ENCODE measurements at places on chromosomes 4 and X.
A peak's percentile ranks its signal among the peaks of the same experiment; 100 is the strongest.

DNA sequence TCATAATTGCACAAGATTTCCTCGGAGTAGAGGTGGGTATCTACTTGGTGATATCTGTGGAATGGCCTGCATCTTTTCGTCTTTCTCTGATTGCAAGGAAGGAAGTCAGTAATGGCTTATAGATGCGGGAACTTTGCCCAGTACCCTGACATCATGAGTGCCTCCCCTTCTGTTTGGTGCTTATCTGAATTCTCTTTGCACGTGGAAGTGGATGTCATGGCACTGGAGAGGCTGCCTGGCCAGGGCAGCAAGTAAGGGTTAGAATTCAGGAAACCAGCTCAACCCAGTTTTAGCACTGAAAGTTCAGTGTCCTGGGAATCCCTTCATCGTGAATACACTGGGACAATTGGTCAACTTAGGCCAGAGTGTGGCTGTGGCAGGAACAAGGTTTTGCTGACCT lies 83.5 kb upstream of the RAPGEF2 start:
- no peak for DNase-seq

DNA sequence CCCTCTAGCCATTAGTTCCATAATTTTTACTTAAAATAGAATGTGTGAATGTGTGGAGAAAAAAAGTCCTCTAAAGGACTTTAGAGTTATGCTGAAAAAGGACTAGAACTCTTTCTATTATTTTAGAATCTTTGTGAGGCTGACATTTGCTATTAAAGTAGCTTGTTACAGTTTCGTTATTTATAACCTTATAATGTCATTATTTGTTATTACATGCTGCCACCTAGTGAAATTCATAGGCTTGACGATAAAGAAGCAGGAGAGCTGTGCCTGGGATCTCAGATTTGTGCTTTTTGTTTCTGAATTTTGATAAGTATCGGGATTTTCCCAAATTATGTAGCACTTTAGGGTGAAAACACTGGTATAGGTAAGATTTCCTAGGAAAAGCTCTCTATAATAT lies 38.5 kb upstream of the TAPT1 start:
- no peak for DNase-seq

- DNase-seq, result no peak
Observed at GRCh38 chr4:58406762-58407161, 1296.6 kb upstream of the IGFBP7 start.

- no peak for DNase-seq
Observed at GRCh38 chr4:102047616-102048015, 257.1 kb downstream of the BANK1 start.

DNA sequence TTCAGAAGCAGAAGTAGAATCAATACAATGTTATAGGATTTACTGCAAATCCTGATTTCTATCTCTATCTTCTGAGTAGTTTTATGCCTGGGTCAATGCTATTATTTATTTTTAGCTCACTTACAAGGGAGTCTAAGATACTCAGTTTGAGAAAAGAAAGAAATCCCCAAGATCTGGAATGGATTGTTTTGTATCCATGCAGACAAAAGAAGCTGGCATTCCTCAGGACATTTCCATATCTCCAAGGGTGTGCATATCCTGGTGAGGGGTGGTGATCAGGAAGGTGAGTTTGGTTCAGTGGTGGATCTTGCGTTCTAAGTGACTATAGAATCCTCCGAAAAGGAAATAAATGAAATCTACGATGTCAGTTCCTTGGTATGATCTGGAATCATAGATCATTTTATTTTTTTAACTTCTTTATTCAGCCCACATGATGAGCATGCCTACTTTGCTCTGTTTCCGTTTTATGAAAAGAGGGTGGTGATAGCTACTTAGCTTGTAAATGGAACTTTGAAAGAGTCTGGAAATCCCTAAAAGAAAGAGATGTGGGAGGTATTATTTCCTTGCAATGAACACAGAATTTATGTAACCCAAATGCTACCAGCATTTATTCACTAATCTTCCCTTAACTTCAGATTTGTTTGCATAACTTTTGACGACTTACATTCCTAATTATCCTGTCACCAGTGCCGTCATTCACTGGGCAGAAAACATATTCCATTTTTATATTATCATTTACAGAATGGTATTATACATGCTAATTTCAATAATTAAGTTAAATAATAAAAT lies 81.1 kb upstream of the RAPGEF2 start:
- no peak for DNase-seq

DNA sequence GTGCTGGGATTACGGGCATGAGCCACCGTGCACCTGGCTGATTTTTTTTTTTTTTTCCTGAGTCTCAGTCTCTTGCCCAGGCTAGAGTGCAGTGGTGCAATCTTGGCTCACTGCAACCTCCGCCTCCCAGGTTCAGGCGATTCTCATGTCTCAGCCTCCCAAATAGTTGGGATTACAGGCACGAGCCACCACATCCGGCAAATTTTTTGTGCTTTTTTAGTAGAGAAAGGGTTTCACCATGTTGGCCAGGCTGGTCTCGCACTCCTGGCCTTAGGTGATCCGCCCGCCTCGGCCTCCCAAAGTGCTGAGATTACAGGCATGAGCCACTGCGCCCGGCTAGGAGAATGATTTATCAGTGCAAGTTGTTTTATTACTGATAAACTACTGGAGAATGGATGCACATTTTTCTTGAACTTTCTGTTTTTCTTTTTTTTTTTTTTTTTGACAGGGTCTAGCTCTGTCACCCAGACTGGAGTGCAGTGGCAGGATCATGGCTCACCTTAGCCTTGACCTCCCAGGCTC lies 39.7 kb upstream of the DHRSX start:
- no peak for DNase-seq

GRCh38 chrX:134388161-134389109 lies 71.5 kb upstream of the HPRT1 start:
- DNase-seq, result no peak

- no peak for DNase-seq
Observed at GRCh38 chr4:38114386-38115150, 154.4 kb downstream of the PTTG2 start.

DNA sequence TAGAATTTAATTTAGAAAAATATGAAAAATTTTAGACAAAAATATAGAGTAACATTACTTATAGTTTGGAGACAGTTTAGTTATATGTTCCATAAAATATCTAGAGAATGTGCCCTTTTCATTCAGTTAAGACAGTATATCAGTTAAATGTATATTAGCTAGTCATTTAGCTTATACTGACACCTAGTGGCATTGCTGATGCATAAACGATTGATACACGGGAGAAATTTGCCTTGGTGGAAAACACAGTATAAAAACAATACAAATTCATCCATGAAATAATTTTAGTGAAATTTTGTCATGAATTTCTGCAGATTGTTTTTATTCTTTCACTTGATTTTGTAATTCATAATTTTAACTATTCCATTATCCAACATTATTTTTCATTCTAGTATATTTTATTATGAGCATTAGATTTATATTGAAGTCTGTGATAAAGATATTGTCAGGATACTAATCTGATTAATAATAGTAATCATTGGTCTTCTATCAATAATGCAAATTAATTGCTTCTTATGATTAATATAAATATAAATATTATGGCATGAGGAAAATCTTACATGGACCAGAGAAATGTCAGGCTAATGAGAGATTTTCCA lies 219.0 kb downstream of the TLL1 start:
- DNase-seq, result no peak

GRCh38 chr4:112604589-112604988 lies 32.1 kb downstream of the ZGRF1 start:
- peak; percentile 0 for DNase-seq

- DNase-seq, result no peak
Observed at GRCh38 chr4:30952526-30953219, 232.5 kb downstream of the PCDH7 start.

DNA sequence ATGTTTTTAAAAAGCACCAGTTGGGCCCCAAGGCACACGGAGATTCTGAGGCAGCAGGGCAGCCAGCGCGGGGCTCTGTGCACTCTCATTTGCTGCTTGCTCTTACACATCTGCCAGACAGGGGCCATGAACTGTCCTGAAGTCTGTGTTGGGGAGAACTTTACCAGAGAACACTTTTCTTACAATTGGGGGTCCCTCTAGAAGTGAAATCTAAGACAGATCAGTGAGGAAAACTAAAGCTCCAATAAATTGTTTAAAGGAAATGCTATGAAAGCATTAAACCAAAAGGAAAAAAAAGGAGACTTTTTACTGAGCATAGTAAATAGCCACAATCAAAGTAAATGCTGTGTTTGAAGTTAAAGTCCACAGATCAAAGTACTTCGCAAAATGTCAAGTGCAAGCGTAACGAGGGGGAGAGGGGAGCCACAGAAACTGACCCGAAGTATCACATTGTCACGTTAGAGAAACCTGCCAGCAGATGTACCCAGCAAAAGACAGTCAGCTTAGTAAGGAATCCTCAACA lies 37.8 kb downstream of the SORBS2 start:
- DNase-seq, result no peak

DNA sequence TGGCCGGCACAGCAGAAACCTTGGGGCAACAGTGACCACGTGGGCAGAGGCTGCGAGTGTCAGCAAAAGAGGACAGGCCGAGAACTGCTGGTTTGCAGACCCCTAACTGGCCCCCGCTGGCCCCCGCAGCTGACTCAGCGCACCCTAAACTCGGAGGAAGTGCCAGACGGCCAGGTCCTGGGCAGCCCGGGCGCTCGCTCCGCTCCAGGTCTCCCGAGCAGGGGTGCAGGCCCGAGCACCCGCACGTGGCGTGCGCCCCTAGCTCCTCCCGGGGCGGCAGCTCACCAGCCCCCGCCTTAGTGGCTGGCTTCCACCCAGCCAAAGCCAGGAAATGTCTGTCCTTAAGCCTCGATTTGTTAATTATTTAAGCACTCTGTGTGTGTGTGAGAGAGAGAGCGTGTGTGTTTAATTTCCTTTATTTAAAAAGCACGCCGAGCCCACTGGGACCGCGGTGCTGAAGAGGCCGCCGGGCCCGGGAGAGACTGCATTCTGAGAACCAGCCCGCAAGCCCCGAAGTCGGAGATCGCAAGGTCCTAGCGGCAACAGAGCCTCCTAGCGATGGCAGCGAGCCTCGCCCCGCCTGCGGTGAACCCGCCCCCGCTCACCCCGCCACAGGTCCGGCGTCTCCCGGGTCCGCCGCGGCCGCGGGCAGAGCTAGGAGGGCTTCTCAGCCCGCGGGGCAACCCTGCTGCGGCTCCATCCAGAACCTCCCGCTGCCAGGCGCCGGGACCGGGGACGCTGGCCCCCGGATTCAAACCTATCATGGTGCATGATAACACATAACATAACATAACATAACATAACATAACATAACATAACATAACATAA lies 45.9 kb upstream of the CDKN2AIP start:
- DNase-seq, result peak; percentile 42

- no peak for DNase-seq
Observed at GRCh38 chr4:88277711-88278225, 6.6 kb downstream of the PPM1K start.
